ENCODE measurements at places on chromosomes 4 and X.

DNA sequence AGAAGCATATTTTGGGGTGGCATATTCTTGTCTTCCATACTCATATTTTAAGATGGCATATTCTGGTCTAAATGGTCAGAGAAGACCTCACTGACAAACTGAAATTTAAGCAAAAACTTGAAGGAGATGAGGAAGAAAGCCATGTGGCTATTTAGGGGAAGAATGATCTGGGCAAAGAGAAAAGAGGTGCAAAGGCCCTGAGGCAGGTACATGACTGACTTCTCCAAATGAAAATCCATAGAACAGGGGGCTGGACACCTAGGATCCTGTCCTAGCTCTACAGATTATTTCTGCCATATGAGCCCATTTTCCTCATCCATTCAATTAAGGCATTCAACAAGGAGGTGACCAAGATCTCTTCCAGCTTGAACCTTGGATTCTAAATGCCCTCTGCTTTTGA lies 105.6 kb downstream of the IRF2 start:
- no peak for DNase-seq

GRCh38 chrX:17595456-17596035 lies 141.7 kb upstream of the SCML1 start:
- DNase-seq = no peak

DNA sequence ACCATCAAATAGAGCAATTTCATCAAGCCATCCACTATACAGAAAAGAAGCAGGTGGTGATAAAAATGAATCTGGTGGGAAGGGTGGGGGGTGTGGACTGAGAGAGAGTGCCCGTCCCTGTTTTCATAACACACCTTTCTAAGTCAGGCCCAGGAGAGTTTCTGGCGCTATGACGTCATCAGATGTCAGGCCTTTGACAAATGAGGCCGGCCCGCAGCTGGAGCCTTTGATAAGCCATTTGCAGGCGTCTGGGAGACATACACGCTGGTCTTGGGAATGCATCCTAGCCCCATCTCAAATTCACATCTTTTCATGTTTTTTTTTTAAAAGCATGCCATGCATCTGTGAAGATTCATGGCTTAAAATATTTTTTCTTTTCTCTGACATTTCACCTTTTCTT lies 404.5 kb downstream of the BCOR start:
- no peak for DNase-seq

DNA sequence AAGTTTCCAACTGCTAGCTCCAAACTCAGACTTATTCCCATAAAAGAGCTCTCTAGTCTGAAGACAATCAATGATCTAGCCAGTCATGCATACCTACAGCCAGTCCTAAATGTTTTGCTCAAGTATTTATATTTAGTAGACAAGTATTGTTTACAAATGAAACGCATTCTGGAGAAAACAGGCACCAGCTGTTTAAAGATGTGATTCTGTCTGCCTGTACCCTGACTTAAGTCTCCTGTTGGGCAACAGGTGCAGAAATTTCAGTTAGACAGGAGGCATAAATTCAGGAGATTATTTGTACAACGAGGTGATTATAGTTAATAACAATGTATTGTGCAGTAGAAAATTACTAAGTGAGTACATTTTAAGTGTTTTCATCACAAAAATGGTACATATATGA lies 28.9 kb downstream of the LNX1 start:
- DNase-seq = no peak

DNA sequence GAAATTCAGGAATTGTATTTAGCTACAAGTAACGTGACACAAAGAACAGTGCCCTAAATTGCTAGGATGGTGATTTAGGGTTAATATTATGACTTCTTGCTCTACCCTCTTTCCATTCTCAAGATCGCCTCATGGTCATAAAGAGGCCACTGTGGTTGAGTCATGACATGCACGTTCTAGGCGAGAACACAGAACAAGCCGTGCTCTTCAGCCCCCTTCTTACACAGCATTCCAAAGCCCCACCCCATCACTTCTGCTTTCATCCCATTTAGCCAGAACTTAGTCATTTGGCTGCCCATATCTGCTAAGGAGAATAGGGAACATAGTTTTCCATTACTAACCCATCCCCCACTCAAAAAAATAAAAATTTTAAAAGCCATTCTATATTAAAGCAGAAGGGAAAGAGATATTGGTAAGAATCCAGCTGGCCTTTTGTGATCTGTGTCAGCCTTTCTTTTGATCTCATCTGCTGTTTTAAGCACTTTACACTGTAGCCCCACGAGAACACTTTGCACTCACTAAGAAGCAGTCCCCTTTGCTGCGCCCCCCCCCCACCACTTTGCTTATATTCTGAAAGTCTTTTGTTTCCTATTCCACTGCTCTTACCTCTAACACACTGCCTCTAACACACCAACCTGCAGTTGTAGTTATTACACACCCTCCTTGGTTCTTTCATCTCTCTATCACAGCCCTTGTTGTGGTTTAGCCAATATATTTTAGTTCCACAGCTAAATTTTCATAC lies 28.4 kb downstream of the NPNT start:
- DNase-seq = no peak

DNA sequence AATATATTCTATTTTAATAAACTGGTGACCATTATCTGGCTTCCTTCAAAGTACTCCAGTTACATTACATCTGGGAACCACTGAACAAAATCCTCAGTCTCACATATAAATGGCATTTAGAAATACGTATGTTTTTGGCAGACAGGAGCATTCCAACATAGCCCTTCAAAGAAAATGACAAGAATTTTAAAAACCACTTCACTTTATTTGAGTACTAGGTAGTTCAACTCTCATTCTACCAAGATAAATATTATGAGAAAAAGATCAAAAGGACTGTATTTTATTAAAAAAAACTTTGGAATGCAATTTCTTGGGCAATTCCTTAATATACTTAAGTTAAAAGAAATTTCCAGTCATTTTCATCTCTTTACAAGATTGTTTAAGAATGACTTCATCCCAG lies 17.6 kb downstream of the TNIP3 start:
- no peak for DNase-seq

DNA sequence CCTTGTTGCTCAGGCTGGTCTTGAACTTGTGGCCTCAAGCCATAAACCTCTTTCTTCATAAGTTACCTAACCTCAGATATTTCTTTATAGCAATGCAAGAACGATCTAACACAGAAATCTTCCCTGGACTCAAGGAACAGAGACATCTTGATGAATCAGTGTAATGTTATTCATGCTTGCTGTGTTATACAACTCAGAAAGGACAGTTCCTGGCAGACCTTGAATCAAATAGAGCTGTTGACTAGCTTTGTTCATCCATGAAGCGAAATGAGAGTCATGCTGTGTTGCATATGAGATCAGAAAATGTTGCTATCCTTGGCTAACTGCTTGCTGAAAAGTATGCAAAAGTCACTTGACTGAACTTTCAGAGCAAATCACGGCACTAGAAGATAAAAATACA lies 72.6 kb upstream of the ARHGAP24 start:
- peak; percentile 97 for DNase-seq

DNA sequence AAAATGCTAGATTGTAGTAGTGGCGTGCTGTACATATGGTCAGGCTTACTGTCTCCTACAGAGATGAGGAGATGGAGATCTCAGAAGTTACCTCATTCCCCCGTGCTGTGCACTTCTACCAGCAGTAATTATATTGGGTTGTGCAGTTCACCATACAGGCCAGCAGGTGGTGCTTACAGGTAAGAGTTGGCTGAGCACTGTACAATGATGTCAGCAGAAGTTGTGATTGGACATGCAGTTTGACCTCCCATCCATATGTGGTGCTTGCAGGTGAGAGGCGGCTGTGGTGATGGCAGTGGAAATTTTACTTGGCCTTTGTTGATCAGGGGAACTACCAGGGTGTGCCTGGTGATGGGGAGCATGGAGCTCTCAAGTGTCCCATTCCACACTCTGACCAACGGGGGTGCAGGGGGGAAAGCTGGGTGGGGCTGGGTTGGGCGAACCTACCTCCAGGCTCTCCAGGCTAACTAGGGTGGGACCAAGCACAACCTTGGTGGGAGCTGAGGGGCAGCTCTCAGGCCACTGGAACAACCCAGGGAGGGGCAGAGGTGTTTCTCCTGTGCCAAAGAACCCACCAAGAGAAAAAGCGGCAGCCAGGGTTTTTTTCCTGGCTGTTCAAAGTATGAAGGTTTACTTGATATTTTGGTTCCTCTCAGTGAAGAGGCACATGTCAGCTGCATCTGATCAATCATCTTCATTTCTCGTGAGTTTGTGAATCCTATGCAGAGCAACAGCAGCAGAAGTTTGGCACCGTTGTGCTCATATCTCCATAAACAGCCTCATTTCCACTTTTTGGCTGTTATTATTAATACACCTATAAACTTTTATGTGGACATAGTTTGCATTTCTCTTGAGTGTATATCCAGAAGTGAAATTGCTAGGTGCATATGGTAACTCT lies 73.8 kb upstream of the FREM3 start:
- peak; percentile 24 for DNase-seq
